ENCODE measurements at places on chromosomes 5 and 9.

DNA sequence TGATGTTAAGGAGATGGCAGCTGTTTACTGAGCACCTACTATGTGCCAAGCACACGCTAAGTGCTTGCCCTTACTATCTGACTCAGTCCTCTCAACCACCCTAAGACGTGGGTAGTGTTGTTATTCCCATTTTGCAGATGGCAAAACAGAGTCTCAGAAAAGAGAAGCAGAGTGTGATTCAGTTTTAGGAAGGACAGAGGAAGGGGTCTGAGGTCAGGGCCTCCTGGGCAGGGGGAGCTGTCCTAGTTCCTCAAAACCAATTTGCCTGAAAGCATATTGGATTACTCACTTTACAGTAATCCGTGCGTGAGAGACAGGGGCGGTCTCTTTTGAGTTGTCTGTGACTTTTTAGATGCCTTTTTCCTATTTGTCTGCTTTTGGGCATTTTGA is 23.2 kb downstream of the DNM1 start:
- DNase-seq, result no peak

- no peak for DNase-seq
These were observed 48.9 kb downstream of the AUH start for GRCh38 chr9:91312717-91313325.

DNA sequence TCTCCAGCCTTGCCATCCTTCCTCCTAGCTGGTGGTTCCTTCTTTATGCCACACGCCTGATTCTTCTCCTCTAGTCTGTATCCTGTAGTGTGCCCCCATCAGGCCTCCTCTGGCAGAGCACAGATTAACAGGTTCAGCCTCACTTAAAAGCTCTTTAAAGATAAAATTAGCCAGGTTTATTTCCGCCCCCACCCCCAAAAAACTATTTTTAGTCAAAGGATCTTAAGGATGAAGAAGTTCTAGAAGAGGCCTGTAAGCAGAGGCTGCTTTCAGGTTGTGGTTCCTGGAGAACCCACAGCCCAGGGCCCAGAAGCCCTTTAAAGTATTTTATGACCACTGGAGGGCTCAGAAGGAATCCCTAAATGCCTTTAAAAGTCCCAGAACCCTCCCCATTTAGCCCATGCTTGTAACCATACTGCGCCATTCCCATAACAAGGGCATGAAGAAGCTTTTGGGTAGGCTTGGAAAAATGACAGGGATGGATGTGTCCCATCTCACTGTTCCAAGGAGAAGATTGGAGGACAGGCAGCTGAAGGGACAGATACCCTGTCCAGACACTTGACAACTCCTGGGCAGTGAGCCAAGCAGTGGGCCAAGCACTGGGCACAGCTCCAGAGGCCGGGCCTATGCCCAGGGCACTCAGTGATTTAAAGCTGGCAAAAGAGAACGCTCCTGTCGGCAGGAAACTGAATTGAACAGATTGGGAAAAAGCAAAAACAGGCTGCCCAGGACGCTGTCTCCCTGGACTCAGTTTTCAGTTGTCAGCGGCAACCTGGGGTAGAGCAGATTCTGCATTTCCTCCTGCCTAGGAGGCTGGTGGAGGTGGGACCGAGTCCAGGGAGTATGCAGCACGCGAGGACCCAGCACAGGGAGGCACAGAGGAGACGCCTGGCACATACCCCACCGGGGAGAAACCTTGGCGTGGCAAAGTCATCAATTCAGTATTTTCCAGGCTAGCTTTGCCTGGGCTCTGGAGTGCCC is 106.3 kb upstream of the SSBP2 start:
- no peak for DNase-seq

- DNase-seq, result no peak
These were observed 664 bp upstream of the RAB3C start for GRCh38 chr5:58582019-58582802.

DNA sequence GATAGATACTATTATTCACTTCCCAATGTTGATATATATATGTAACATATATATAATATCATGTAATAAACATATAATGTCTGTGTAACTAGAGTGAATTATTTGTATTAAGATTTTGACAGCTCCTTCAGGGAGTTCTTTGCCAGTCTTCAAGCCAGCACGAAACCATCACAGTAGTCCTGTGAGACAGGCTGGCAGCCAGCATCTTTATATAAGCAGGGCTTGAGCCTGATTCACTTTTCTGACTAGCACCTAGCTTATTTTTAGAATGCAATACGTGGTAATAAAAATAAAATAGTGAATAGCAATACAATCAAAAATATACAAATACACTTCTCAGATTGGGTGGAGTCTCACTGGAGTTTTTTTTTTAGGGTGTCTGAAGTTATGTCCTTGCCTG is 20.7 kb upstream of the GDA start:
- DNase-seq, result no peak

- DNase-seq, result no peak
These were observed 62.5 kb upstream of the DNAH5 start for GRCh38 chr5:14006823-14007520.

DNA sequence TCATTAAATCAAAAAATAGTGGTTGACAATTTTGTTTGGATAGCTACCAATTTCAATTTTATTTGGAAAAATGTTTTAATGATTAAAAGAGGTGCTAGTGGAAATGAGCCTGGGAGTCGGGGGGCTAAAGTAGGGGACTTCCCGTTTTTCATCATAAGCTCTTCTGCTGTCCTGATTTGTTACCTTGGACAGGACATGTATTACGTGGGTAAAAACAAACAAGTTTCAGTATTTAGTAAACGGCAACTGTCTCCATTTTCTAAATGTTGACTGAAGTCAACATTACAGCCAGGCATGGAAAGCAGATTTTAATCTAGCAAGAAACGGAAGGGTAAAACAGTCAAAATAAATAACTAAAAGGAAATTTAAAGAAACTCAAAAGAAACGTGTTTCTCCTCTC is 212.3 kb upstream of the GRAMD2B start:
- no peak for DNase-seq

GRCh38 chr5:180844432-180844831 is 16.6 kb downstream of the ZFP62 start:
- DNase-seq, result no peak

GRCh38 chr9:127741831-127742434 is 6.8 kb upstream of the TOR2A start:
- DNase-seq, result no peak

DNA sequence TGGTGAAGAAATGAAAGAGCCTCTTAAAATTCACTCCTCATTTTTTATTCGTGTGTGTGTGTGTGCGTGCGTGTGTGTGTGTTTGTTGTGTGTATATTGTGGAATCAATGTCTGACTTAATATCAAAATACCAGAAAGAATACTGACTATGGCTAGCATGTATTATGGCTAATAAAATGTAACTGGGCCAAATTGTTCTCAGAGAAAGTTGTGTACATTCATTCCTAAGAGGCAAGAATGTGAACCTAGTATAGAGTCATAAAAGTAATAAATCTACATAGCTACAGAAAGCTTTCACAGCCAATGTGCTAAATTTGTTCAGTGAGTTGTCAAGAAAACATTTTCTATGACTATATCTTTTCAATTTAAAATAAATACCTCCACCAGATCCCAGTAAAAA is 211.5 kb downstream of the EBF1 start:
- DNase-seq, result no peak

DNA sequence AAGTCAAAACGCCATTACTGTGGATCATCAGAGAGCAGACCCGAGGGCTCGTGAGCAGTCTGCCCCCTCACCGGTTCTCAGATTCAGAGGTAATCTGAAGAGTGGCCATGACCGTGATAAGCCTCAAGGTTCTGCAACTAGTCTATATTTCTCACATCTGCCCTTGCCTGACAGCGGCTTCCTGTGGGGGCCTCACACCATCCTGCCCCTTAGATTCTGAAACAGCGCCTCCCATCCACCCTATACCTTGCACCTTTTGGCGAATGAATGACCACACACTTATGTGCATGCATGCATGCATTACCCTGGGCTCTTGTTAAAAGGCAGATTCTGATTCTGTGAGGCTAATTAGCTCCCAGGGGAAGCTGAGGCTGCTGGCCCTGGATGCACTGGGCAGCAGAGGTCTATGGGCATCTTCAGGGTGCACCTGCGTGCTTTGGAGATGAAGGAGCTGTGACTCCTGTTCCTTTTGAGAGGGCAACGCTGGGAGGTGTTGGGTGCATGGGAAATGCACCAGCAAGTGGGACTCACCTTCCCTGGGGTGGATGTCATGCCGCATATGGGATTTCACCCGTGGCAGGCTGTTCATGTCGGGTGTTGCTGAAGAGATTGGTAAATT is 7.8 kb upstream of the GADD45G start:
- DNase-seq, result no peak

- no peak for DNase-seq
These were observed 103.0 kb upstream of the CTSL start for GRCh38 chr9:87622923-87623322.

GRCh38 chr5:144304688-144305087 is 134.0 kb downstream of the KCTD16 start:
- no peak for DNase-seq

DNA sequence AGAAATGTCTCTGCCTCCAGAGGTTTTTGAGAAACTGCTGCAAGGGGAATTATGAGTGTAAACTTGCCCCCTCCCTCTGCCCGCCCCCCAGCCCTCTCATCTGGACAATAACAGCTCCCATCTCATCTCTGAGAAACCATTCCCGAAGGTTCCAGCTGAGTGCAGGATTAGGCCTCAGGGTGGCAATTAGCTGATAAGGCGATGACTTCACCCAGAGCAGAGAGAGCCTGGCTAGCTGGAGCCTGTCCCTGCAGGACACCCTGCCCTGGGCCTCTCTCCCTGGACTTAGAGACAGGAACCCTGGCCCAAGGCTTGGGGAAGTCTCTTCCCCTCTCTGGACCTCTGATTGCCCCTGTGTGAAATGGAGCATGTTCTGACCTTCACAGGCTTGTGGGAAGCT is 45.7 kb upstream of the HAND1 start:
- DNase-seq, result no peak

- no peak for DNase-seq
These were observed 116.9 kb upstream of the ARRDC3 start for GRCh38 chr5:91499943-91500531.

- no peak for DNase-seq
These were observed 127.4 kb downstream of the COL23A1 start for GRCh38 chr5:178462816-178463215.
